CD4-positive, alpha-beta T cell treated with Interleukin-12 subunit alpha and Interleukin-12 subunit beta, for 1 hour (primary cell): ENCODE measurements at places on chromosomes 16 and 17.

- DNase-seq, result no peak
These were observed 1.2 kb downstream of the RABEP2 start for GRCh38 chr16:28923652-28924398.

- no peak for DNase-seq
These were observed 36.8 kb upstream of the CES5A start for GRCh38 chr16:55912022-55912421.

- DNase-seq, result peak; percentile 25
These were observed 1.6 kb downstream of the FAM83G start for GRCh38 chr17:19002805-19003542.

DNA sequence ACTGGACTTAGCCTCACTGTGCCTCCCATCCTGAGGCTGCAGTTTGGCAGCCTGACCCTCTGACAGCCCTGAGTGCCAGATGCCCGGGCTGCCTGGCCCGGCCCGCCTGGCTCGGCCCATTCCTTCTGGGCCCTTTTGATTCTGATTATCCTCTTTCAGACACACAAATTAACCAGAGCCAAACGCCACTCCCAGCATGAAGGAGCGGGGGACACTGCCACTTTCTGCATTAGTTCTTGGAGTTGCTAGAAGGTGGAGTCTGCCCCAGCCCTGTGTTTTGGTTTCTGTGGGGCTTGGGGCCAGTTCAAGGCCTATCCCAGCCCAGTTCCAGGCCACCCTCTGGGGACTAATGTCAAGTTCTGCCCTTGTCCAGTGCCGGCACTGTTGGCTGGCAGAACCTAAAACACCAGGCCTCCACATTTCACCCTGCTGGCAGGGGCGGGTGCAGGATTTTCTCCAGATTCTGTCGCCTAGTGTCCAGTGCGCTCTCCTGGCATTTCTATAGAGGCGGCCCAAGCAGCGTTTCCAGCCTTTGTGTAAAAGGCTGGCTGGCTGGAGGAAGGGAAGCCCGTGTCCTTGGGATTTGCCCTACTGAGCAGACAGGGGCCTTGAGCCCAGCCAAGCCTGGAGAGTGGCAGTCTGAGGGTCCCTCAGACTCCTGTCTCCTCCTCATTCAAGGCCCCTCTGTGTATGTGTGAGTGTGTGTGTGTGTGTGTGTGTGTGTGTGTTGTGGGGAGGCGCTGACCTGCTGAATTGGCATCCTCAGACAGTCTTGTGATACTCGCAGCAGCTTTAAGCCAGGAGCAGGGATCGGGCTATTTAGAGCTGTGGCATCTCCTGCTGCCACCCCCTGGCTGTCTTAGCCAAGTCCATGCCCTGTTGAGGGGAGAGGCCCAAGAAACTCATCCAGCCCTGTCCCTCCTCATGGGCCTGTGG, 21.4 kb downstream of the PLCD3 start:
- no peak for DNase-seq

GRCh38 chr17:45052052-45052772, 780 bp upstream of the DCAKD start:
- DNase-seq, result peak; percentile 56

DNA sequence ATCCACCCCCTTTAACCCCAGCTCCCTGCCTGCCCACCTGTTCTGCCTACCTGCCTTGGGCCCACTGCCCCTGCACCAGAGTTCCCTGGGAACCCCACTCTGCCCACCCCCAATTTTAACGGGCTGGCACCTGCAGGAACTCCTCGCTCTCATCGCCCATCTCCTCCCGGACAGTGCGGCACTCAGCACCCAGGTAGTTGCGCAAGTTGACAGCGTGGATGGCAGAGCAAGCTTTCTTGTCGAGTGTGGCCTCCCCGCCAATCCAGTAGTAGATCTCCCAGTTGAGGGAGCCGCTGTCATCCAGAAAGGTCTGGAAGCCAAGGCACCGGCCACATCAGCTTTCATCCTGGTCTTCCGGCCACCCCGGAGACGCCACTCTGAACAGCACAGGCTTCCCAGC, 7.8 kb downstream of the FLII start:
- no peak for DNase-seq

- no peak for DNase-seq
These were observed 868 bp downstream of the FAM20A start for GRCh38 chr17:68600067-68600930.

- DNase-seq, result no peak
These were observed 51.8 kb downstream of the TEKT5 start for GRCh38 chr16:10642964-10643363.

DNA sequence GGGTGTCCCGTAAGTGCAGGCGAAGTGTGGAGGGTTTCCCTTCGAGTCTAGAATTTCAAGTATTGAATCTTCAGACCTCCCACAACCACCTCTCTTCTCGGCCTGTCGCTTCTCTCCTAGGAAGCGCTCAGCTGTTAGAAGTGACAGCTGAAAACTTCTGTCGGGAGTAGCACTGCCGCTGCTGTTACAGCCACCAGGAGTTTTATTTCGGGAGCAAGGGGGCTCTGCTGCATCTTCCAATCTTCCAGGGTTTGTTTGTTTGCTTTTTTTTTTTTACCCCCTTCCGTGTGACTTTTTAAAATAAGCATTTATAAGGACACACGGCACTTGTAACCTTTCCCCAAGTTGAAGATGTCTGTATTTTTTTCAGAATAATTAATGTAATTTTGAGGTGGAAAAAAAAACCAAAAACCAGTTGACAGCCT, 767 bp downstream of the RPS6KB1 start:
- peak; percentile 38 for DNase-seq

GRCh38 chr17:73539166-73539565, 105.1 kb downstream of the SDK2 start:
- DNase-seq, result no peak

GRCh38 chr17:67063141-67063540, 18.8 kb downstream of the CACNG1 start:
- no peak for DNase-seq

DNA sequence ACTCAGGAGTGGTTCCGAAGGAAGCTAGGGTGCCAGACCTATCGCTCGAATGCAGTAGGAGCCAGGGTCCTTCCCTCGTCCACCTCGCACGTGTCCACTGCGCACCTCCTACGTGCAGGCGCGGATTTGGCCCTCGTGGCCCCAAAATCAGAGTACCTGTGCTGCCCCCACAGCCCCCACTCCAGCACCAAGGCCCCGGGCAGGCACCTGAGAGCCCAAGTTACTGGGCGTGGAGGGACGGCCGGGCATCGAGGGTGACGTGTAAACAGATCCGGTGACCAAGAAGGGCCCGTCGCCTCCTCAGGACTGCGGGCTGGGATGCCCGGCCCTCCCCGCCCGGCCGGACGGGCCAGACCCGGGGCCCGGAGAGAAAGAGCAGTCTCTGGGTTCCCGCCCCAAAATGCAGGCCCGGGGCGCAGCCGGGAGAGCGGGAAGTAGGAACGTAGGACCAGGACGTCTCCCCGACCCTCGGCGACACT, 492 bp downstream of the SLC25A39 start:
- DNase-seq, result no peak

DNA sequence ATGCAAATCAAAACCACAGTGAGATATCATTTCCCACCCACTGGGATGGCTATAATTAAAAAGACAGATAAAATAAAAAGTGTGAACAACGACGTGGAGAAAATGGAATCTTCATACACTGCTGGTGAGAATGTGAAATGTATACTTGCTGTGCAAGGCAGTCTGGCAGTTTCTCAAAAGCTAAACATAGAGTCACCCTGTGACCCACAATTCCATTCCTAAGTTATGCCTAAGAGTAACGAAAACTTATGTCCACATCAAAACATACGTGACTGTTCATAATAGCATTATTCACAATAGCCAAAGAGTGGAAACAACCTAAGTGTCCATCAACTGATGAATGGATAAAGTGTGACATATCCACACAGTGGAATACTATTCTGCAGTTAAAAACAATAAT, 38.1 kb upstream of the VPS4A start:
- no peak for DNase-seq

DNA sequence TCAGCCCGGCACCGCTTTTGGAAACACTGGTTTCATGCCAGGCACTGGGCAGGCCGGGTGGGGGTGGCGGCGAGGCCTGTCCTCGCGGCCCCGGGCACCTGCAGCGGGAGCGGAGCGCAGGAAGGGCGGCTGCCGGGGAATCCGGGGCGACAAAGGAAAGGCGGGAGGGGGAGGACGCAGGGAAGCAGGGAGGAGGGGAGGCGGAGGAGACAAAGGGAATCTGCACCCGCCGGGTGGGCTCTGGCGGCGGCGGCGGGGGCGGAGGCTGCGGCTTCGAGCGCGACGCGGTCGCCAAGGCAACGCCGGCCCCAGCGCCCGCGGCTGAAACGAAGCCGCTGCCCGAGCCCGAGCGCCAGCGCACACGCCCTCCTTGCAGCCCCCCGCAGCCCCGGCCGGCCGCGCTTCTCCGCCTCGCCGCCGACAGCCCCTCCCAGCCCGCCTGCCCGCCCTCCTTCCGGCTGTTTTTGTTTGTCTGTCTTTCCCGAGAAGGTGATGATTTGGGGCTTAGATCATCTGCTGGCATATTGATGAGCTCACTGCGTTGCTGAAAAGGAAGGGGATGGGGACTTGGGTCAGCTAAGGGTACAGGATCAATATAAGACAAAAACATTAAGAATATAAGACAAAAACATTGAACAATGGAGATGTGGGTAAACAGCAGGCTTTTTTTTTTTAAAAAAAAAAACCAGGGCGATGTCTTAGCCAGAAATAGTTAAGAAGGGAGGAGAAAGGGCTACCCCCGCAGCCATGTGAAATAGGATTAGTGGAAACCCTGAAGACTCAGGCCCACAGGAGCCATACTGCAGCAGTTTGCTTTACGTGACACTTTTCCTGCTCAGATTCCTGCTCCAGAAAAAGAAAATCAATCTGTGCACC, 32.7 kb downstream of the CDK5R1 start:
- peak; percentile 83 for DNase-seq

DNA sequence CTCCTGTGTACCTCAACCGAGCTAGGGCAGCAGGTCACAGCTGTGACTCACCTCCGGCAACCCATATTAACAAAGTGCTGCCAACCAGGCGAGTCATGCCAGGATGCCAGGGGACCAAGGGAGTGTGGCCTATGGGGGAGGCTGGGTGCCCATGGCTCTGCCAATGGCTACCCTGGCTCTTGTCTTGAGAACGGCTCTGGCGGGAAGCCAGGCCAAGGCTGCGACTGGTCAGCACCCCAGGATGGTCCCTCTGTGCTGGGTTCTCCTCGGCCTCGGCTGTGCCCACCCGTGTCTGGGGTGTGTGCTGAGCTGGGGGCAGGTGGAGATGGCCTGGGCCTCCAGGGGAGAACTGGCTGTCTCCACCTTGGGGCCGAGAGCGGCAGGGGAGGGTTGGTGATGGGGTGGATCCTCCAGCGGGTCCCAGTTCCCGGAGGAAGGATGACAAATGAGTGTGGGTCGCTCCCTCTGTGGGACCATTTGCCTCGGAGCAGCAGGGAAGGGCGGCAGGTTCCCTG, 75.8 kb downstream of the MRC2 start:
- no peak for DNase-seq

- DNase-seq, result peak; percentile 24
These were observed 7.5 kb downstream of the NETO2 start for GRCh38 chr16:47136099-47136842.

- DNase-seq, result no peak
These were observed 4.8 kb downstream of the LHX1 start for GRCh38 chr17:36942019-36942599.

- DNase-seq, result no peak
These were observed 29.4 kb downstream of the HLF start for GRCh38 chr17:55294042-55294751.

GRCh38 chr17:8466456-8466855, 30.8 kb downstream of the NDEL1 start:
- DNase-seq, result no peak

- no peak for DNase-seq
These were observed 34.5 kb downstream of the ACTG1 start for GRCh38 chr17:81478119-81478518.

- DNase-seq, result no peak
These were observed 163.3 kb downstream of the HS3ST4 start for GRCh38 chr16:25855063-25855462.

GRCh38 chr16:1612320-1613111, at the start of gene CRAMP1:
TSS of gene CRAMP1 (plus strand) at chr16:1612360. CDS start at chr16:1614640, 2,280 bp downstream.
- no peak for DNase-seq

GRCh38 chr16:31001507-31002249, 8.8 kb downstream of the STX1B start:
- no peak for DNase-seq

DNA sequence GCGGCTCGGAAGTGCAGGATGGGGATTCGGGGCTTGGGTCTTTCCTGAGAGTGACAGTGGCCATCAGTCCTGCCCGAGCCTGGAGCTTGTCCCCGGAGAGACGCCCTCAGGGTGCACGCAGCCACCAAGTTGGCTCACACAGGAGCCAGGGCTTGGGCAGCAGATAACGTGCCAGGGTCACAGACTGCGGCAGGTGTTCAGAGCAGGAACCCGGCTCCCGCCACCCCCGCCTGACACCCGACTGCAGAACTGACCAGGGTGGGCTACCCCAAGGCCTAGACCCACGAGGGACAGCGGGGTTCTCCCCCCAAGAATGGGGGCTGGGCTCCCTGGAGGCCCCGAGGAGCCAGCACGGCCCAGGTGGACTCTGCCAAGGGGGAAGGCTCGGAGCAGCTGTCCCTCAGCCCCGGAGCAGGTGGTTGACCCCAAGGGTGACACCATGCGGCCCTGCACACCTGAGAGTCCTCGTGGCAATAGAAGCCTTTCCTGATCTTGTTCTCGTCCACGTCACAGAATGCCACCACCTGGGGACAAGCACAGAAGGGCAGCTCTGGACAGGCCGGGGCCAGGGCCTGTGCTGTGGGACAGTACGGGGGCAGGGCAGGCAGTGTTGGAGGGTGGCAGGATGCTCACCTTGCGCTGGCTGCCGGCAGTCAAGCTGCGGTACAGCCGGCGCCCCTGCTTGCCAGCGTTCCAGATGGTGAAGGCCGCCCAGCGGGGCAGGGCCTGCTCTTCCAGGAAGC, 117.1 kb upstream of the ZNF750 start:
- DNase-seq, result no peak

- DNase-seq, result peak; percentile 46
These were observed 982 bp downstream of the SPAG9 start for GRCh38 chr17:51119415-51120356.

GRCh38 chr16:13629704-13630103, 290.2 kb upstream of the ERCC4 start:
- DNase-seq, result no peak

DNA sequence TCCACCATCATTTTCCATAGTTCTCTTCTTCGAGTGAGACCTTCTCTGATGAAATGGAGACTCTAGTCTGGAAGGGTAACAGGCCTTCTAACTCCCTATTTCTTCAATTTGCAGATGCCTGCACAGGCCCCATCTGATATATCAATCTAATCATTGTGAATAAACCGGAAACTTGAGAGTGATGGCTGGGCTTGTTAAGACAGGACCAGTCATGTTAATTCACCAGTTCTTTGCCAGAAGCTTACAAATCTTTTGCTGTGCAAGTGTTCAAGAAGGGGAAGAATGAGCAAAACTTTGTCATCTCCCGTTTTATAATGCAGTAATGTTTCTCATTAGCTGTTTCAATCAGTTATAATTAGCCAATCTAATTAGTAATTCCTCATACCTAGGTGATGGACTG, 1561.3 kb upstream of the GOT2 start:
- DNase-seq, result no peak

DNA sequence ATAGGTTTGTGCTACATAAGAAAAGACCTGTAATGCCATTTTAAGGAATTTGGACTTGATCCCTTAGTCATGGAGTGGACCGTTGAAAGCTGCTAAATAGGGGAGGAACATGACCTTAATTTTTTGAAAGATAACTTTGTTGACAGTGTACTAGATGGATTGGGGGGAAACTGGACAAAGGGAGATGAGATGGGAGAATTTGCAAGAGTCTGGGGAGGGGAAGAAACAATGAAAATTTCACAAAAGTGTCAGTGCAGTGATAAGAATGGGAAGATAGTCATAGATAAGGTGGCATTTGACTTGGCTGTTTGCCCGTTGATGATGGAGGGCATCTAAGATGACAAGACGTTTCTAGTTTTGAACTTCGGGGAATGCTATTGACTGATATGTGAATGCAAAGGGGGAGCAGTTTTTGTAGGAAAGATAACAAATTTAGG, 22.3 kb upstream of the KRT10 start:
- DNase-seq, result no peak
